ENCODE measurements at places on chromosomes 12 and 14. TPM values are rescaled to one million over a fixed set of nuclear protein-coding genes. Genes with fewer than 3 reads are reported as not detected.

ALDH1L2 gene
- 0.36 TPM for total RNA-seq

NOVA1 gene
- 1.9 TPM for total RNA-seq

PRB2 gene
- not detected for total RNA-seq

VWF gene
- 1,224 TPM for total RNA-seq

GLT8D2 gene
- 0.45 TPM for total RNA-seq

ANO4 gene
- total RNA-seq = 0.94 TPM

NRL gene
- 0.45 TPM for total RNA-seq

CLEC9A gene
- total RNA-seq = not detected

CFAP54 gene
- 22.4 TPM for total RNA-seq

HOXC11 gene
- total RNA-seq = not detected

MYF6 gene
- total RNA-seq = not detected

GPD1 gene
- not detected for total RNA-seq

CLEC4A gene
- 0.09 TPM for total RNA-seq

RFX4 gene
- total RNA-seq = not detected

NPAS3 gene
- total RNA-seq = 0.09 TPM

KIF26A gene
- 15.2 TPM for total RNA-seq

C14orf132 gene
- 0.66 TPM for total RNA-seq

FAIM2 gene
- not detected for total RNA-seq

ST8SIA1 gene
- total RNA-seq = 0.09 TPM

EIF2B1 gene
- 31.5 TPM for total RNA-seq

SLC7A7 gene
- 13.6 TPM for total RNA-seq

TMEM119 gene
- under 0.01 TPM for total RNA-seq

MYG1 gene
- total RNA-seq = 40.4 TPM

CLEC4C gene
- total RNA-seq = not detected

RHOJ gene
- total RNA-seq = 112 TPM

SOAT2 gene
- total RNA-seq = not detected

ACOT6 gene
- total RNA-seq = not detected

HSPA2 gene
- 2.7 TPM for total RNA-seq

ENO2 gene
- 5.6 TPM for total RNA-seq

NFATC4 gene
- total RNA-seq = 25.8 TPM

LRRC10 gene
- not detected for total RNA-seq

M6PR gene
- total RNA-seq = 288 TPM

SLC6A13 gene
- total RNA-seq = 0.09 TPM

GARIN6 gene
- not detected for total RNA-seq

KRT6C gene
- not detected for total RNA-seq

MARCHF9 gene
- total RNA-seq = 3.2 TPM

DHRS4L2 gene
- total RNA-seq = 11.9 TPM

VCPKMT gene
- total RNA-seq = 5.6 TPM

RABGGTA gene
- 21.1 TPM for total RNA-seq

ANO2 gene
- 33.1 TPM for total RNA-seq

INHBC gene
- not detected for total RNA-seq

HCAR3 gene
- not detected for total RNA-seq

Data from endothelial cell of coronary artery (primary cell).